Activated CD4-positive, alpha-beta T cell treated with anti-CD3 and anti-CD28 coated beads for 24 hours (primary cell): ENCODE measurements at places on chromosomes 6 and 20.

DNA sequence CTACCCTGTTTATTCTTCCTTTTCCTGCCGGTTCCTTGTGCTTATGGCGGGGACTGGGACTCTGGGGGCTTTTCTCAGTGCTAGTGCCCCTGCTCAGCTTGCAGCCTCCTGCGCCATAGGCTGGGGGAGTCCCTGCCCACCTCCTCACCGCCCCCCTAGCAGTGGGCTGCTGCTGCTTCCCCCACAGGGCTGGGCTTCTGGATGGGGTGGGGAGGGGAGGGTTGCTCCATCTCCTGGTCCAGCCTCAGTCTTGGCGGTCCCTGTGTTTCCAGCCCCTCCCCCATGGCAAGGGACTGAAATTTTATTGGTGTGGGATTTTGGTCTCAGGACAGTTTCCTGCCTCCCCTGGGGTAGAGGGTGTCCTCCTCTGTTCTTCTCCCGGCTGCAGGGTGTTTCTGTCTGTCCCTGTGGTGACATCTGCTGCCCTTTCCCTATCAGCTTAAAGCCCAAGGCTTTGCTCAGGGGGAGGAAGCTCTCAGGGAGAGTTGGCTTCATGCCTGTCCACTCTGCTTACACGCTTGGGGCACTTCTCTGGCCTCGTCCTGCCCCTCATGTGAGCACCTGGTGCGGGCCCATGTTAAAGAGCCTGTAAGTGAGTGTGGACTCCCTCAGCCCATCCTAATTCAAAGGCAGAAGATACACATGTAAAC lies 100.6 kb downstream of the HIVEP1 start:
- no peak for DNase-seq

DNA sequence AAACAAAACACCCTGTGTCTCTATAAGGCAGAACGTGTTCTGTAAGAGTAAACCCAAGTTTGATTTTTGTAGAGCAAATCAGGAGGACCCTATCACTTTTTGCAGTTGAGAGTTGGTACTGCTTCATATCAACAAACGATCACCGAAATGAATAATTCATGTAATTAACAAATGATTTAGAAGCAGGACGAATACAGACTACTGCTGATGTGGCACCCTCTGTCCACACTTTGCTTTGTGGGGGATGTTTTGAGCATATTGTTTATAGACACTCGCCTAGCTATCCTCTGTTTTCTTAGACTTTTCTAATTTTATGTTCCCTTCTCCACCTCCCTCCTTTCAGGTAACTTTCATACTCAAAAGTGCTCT lies 1.5 kb downstream of the CD2AP start:
- DNase-seq = no peak

GRCh38 chr6:79536585-79536953 lies 661 bp downstream of the LCA5 start:
- DNase-seq = no peak

DNA sequence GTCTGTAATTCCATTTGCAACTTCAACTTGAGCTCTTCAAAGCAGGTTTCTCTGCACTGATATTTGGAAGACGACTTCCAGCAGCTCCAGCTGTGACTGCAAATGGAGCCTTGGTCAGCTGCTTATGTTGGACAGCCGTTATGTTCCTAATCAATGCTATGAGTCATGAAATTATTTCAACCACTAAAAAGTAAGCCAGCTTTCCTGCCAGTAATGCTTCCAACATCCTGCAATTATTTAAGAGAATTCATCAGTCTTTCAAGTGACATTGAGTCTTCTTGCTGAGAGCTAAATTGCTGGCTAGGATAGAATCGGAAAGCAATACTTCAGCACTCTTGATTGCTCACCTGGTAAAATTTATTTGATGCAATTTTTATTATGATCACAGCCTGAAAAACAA lies 375.7 kb downstream of the MMUT start:
- DNase-seq = no peak

DNA sequence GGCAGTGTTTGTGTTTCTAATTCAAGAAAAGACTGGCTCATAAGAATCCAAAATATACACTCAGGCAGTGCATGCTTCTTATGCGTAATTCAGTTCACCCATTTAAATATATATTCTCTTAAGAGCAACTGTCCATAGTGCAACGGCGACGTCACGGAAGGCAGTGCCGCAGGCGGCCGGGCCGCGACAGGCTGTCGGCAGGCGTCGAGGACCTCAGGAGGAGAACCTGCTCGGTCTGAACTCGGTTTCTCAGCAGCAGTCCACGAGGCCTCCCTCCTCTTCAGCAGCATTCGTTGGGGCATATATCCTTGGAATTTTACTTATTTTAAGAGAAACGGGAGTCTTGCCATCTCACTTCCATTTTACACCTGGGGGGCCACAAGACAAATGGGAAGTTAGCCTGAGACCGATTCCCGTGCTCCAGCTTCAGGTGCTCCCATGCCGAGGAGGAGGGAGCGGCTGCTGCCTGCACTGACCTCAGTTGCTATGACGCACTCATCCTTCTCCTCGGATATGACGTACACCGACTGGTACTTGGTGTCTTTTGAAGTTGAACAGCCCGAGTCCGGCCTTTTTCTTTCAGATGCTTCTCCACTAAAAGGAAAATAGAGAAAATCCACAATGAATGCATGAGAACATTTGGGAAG lies 8.2 kb downstream of the DLL1 start:
- no peak for DNase-seq

DNA sequence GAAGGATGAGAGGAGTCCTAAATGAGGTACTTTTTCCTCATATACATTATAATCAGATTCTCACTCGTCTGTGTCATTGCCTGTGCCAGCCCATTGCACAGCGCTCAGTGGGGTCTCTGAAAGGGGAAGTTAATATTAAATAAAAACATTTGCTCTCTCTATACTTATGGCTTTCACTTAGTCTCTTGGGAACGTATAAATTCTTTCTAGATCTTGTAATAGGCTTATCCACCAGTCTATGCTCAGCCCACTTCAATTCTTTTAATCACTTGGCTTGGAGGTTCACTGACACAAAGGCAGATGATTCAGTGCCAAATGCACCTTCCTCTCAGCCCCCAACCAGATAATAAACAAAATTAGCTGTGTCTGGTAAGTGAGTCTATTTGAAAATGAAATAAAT lies 164.3 kb upstream of the OGFRL1 start:
- no peak for DNase-seq

GRCh38 chr6:98487612-98488011 lies 346.8 kb upstream of the POU3F2 start:
- DNase-seq = no peak

GRCh38 chr6:90385759-90386313 lies 89.2 kb upstream of the BACH2 start:
- no peak for DNase-seq

GRCh38 chr6:134391205-134391604 lies 73.3 kb upstream of the SGK1 start:
- DNase-seq = no peak

- DNase-seq = no peak
Observed at GRCh38 chr6:163789199-163789810, 374.8 kb downstream of the QKI start.

- DNase-seq = no peak
Observed at GRCh38 chr20:1657556-1658334, at the start of gene SIRPG. TSS of gene SIRPG (minus strand) at chr20:1657779. CDS start at chr20:1657714, 65 bp downstream.

GRCh38 chr6:148347441-148348054 lies 4.9 kb downstream of the SASH1 start:
- DNase-seq = no peak

DNA sequence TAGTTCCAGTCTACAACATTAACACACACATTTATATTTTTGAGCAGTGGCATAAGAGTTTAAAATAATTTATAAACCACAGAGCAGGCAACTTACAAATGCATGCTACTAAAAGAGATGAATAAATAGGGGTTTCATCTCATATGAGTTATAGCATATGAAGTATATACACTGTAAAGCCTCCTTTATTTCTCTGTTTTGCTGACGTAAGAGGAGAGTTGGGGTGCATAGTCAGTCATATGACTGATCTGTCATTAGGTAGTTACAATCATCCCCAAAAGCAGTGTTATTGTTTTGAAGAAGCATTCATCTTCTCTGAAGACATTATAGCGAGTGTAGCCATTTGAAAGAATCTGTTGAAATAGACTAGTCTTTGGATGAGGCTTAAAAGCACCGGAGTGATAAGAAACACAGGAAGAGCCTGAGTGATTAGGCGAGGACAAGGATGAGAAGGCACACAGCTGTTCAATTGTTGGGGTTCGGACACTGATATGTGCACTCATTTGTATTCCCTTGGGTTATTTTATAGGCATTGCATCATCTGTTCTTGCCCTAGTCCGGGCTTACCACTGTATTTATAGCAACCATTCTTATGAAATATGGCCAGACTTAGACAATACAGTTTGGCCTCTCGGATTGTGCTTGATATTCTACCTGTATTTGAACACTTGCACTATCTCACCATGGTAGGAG lies 325.7 kb downstream of the SAMD5 start:
- no peak for DNase-seq

DNA sequence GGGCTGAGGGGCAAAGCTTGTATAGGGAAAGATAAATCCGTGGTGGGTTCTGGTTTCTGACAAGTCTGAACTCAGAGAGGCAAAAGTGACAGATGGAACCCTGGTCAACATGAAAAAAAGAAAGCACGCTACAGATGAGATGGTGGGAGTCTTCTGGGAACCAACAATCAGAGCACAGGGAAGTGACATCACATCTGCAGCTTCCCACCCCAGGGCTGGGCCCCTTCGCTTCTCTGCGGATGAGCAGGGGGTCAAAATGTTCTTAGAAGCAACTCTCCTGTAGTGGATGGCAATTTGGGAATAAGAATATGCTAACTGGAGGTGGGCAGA lies 129.2 kb upstream of the AKAP12 start:
- DNase-seq = no peak

DNA sequence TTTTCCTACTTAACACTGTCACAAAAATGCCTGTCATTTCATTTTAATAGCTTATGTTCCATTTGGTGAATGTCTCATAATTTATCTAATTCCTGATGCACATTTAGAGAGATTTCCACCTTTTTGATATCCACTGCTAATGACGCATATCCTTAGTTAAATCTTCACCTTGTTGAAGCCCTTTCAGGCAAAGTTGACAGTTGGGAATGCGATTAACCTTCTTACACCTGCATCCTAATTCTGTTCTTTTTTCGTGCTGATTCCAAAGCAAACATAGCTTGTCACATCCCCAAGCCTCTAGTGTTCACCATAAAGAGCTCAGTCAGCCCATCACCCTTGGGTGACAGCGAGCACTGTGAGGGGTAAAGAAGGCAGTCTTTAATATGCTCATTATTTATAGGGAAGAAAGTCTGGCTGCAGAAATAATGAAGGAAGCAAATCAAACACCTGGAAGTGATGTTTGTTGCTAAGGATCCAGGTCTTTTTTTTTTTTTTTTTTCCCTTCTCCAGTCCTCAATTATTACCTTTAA lies 205.6 kb downstream of the DTNBP1 start:
- no peak for DNase-seq

DNA sequence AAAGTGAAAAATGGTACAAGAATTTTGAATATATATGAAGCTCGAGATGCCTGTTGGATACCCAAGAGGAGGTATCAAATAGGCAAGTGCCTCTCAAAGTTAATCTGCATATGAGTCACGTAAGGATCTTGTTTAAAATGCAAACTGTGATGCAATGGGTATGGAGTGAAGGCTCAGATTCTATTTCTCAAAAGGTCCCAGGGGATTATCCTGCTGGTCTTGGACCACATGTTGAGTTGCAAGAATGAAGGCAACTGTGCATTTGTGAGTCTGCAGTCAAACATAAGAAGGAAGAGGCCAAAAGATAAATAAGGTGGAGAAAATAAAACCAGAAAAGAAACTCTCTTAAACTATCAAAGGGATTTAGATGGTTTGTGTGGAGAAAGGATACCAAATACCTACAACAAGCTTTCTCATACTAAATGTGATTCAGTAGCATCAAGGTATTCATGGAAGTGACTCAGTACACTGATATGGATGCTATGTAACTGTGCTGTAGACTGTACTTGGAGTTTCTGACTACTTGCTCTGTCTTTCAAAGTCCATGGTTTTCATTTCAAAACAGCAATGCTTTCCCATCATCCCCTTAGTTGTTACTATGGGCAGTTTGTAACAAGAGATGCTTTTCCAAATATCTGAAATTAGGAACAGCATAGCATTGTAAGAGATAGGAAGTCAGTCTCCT lies 106.3 kb downstream of the GFRAL start:
- no peak for DNase-seq

DNA sequence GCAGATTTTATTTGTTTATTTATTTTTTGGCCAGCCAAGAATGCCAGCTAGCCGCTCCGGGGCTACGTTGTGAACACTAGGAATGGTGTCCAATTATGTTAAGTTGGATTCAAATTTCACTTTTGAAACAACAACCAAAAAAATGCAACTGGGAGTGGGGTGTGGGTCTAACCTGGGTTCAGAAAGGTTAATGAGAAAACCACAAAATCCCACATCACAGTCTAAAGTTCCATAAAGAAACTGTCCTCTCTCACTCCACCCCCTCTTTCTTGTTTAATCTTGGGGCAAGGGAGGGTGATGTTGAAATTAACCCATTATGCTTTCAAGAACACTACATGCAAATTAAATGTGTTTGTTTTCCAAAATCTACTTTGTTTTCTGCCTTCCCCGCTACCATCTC lies 77.2 kb downstream of the LINC00237 start:
- DNase-seq = no peak

GRCh38 chr6:149277621-149278020 lies 39.9 kb upstream of the TAB2 start:
- DNase-seq = no peak

GRCh38 chr20:55641497-55641896 lies 363.8 kb downstream of the CBLN4 start:
- no peak for DNase-seq

DNA sequence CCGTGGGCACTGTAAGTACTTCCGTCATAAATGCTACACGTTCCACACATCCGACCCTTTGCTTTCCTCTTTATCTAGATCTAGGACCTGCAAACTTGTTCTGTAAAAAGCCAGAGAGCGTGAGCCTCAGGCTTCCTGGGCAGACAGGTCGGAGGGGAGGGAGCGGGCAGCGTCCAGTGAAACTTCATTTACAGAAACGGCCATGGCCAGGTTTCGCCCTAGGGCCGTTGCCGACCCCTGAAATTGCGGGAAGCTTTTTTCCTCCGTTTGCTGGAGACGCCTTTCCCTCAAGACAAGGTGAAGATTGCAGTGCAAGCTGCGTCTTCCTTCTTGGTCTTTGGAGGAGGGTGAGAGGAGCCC lies 155.4 kb downstream of the DLL1 start:
- no peak for DNase-seq

GRCh38 chr20:41782730-41783406 lies 164.7 kb upstream of the CHD6 start:
- no peak for DNase-seq

DNA sequence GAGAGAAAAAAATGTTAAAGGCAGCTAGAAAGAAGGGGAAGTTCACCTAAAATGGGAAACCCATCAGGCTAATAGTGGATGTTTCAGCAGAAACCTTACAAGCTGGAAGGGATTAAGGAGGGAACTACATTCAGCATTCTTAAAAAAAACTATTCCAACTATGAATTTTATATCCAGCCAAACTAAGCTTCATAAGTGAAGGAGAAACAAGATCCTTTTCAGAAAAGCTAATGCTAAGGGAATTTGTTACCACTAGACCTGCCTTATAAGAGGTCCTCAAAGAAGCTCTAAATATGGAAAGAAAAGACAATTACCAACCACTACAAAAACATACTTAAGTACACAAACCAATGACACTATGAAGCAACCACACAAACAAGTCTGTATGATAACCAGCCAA lies 59.2 kb upstream of the SLC35F1 start:
- DNase-seq = no peak

- no peak for DNase-seq
Observed at GRCh38 chr6:108755257-108756240, 92.7 kb upstream of the ARMC2 start.
